ENCODE measurements at places on chromosomes 16 and 17.

- no peak for DNase-seq
Measured at GRCh38 chr17:37240381-37240780, 135.4 kb upstream of the C17orf78 start.

DNA sequence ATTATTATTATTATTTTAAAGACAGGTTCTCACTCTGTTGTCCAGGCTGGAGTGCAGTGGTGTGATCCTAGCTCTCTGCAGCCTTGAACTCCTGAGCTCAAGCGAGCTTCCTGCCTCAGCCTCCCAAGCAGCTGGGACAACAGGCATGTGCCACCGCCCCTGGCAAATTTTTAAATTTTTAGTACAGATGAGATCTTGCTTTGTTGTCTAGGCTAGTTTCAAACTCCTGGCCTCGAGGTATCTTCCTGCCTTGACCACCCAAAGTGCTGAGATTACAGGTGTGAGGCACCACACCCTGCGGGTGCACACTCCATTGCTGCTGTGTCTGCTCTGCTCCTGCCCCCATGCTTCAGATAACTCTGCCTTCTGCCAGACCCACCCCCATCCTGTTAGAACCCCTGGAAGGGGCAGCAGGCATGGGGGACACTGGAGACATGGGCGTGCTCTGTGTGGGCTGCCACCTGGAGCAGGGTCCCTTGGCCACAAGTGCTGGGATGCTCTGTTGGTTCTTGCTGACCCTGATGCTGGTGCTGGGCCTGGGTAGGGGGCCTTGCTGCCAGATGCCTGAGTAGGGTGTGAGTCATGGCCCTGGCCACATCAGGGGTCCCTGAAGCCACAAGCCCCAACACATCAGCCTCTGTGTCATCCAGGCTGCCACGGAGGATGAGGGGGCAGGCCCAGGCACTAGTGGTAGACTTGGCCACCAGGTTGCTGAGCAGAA is 2.6 kb downstream of the GGT6 start:
- DNase-seq = no peak

GRCh38 chr17:64020056-64020766 is at the start of gene ICAM2:
Gene ICAM2, minus strand, starts transcription at chr17:64020633. Its CDS starts 13,942 bp downstream, at chr17:64006691.
- peak; percentile 55 for DNase-seq

DNA sequence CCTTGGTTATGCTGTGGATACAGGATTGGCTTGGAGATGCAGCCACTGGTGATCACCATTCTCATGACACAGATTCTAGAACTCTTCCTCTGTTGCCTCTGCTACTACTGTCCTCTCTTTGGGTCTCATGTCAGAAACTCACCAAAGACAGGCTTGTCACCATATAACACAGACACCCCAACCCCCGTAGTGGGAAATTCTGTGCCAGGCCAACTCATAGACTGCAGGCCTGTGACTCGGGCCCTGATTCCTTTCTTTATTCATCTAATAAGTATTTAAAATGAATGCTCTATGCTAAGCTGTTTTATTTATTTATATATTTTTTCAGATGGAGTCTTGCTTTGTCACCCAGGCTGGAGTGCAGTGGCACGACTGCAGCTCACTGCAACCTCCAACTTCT is 9.5 kb downstream of the CYB5D2 start:
- no peak for DNase-seq

Measured in GM18507 (cell line).